Fibroblast of skin of right quadriceps (primary cell): ENCODE measurements at places on chromosomes 2 and 18.
A peak's percentile ranks its signal among the peaks of the same experiment; 100 is the strongest.

GRCh38 chr2:144490017-144490416, 29.9 kb downstream of the ZEB2 start:
- DNase-seq, result no peak

DNA sequence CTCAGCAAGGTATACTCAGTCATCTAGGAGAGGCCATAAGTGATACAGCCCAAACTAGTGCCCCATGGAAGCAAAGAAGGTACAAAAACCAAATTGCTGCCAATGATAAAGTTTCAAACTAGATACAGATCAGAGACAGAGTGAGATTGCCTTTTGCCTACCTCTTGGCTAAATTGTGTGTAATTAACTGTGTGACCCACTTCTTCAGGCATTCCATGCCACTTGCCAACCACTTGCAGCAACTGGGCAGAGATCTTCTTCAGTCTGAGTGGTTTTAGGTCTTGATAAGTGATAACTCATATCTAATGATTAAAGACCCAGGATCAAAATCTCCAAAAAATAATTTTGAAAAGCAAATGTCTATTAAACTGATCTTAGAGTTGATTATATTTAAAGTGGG, 21.1 kb upstream of the NABP1 start:
- DNase-seq, result no peak

DNA sequence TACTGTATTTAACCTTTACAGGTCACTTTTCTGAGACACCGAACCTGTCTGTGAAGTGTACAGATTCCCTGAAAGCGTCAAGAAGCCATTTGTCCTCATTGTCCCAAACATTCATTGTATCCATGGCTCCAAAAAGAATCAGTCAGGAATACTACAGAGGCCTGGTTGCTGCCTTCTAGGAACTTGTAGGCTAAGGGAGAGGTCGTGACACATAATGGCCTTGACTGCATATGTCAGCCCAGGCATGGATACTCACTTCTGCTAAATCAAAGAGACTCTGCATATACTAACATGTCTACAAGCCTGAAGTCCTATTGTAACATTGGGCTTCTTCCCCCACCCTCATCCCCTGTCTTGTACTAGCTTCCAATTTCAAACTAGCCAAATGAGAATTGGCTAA, 40.2 kb downstream of the ONECUT2 start:
- DNase-seq, result no peak

DNA sequence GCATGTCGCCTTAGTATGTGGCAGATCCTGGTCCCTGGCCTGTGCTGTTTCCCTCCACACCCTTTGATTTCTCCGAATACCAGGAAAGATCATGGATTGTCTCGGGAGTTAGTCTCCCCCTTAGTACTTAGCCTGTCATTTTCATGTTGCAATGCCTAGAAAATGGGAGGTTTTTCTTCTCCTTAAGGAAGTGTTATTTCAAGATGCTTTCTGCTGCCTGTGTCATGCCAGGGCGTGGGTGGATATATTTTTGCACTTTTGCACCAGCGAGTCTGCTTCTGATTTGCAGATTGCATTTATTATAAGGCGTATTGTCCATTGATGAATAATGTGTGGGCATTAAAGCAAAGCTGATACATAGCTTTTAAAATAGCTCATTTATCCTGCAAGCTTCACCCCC, 223.5 kb downstream of the NEDD4L start:
- no peak for DNase-seq

DNA sequence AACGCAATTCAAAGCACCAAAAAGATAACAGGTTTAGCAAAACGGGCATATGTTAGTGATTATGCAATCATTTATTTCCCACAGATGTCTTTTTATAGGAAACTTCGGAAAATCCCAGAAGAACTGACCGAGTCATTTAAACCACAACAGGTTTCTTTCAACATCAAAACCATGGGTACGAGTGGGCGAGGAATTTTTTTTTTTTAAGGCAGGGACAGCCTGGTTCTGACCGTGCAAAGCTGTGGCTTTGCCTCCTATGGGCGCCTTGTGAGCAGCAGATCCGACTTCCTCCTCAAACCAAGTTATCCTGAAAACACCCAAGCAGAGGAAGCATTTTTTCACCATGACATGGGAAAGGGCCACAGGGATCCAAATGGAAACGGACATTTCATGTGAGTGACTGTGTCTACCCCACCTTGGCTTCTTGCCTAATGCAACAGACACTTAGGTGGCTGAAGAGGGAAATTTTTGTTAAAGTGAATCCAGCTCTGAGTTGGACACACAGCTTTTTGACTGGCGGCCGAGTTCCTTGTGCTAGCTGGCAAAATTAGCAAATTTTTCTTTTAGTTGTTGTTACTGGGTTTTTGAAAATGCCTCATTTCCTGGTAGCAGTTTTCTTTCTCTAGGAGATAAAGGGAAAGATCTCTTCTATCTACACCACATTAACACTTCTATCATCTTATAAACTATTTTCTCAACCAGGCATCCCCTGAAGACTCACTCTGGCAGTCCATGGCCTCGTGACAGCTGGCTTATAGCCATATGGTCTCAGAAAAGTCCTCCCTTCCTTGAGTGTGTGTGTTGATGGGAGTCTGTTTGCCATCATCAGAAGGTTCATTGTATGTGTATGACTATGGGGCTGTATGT, 487.4 kb upstream of the ZEB2 start:
- DNase-seq, result peak; percentile 98

GRCh38 chr2:33241581-33241980, 234.9 kb upstream of the RASGRP3 start:
- DNase-seq, result peak; percentile 44

DNA sequence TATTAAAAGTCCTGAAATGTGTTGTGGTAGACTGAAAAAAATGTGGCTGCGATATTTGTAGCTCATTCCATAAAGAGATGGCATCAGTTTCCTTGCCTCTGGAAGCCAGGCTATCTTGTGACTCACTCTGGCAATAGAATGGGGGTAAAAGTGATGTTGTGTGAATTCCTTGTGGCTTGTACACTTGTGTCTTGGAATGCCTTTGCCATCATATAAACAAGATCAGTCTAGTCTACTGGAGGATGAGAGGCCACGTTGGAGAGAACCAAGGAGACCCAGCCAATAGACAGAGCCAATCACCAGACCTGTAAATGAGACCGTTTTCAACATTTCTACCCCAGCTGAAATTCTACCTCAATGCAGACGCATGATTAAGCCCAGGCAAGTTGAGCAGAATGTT, 254.1 kb downstream of the TRIB2 start:
- peak; percentile 72 for DNase-seq

- no peak for DNase-seq
Observed at GRCh38 chr2:76498360-76498759, 787.6 kb upstream of the GCFC2 start.

DNA sequence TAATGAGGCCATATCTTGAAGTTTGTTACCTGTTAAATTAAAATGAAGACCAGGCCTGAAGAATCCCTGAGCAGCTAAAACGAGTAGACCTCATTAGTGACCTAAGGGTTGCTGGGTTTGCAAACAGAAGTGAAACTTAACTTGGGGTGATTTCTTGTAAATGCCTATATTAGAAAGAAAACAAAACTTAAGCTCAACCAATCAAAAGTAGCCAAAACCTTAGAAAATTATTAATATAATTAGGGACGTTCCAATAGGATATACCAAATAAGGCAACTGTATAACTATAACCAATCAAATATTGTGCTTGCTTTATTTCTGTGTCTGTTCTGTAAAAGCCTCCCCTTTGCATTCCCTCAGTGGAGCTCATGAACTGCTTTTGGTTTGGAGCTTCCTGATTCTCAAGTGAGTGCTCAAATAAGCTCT, 137.9 kb upstream of the VRK2 start:
- DNase-seq, result no peak

DNA sequence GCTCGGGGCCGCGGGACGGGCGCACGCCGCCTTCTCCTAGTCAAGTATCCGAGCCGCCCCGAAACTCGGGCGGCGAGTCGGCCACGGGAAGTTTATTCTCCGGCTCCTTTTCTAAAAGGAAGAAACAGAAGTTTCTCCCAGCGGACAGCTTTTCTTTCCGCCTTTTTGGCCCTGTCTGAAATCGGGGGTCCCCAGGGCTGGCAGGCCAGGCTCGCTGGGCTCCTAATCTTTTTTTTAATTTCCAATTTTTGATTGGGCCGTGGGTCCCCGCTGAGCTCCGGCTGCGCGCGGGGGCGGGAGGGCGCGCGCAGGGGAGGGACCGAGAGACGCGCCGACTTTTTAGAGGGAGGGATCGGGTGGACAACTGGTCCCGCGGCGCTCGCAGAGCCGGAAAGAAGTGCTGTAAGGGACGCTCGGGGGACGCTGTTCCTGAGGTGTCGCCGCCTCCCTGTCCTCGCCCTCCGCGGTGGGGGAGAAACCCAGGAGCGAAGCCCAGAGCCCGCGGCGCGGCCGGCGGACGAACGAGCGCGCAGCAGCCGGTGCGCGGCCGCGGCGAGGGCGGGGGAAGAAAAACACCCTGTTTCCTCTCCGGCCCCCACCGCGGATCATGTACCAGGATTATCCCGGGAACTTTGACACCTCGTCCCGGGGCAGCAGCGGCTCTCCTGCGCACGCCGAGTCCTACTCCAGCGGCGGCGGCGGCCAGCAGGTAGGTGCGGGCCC, 617 bp downstream of the FOSL2 start:
- DNase-seq, result peak; percentile 68

- peak; percentile 84 for DNase-seq
Observed at GRCh38 chr2:53202063-53202462, 565.5 kb upstream of the CHAC2 start.

- no peak for DNase-seq
Observed at GRCh38 chr2:197075754-197076337, 149.3 kb upstream of the PGAP1 start.
